ENCODE measurements at places on chromosomes 4 and X. TPM values are rescaled to one million over a fixed set of nuclear protein-coding genes. Genes with fewer than 3 reads are reported as not detected.

Gene ZNF630
- total RNA-seq: 1.9 TPM

Gene FAM184B
- total RNA-seq: not detected

Gene MAGIX
- total RNA-seq: 1.5 TPM

Gene ZNF157
- total RNA-seq: 0.43 TPM

Gene TMPRSS11D
- under 0.01 TPM for total RNA-seq

Gene ZNF827
- 3.6 TPM for total RNA-seq

Gene INPP4B
- total RNA-seq: 11.2 TPM

Gene MAP7D2
- total RNA-seq: not detected

Gene DCX
- not detected for total RNA-seq

Gene GABRB1
- 0.60 TPM for total RNA-seq

Gene CXorf49
- total RNA-seq: not detected

Gene ADH1B
- 104 TPM for total RNA-seq

Gene AR
- 4.7 TPM for total RNA-seq

Gene RAI2
- 1.1 TPM for total RNA-seq

Gene SYTL5
- total RNA-seq: 1.6 TPM

Gene MAGEA8
- total RNA-seq: not detected

Gene ITGB1BP2
- total RNA-seq: 0.43 TPM

Gene AVPR2
- total RNA-seq: not detected

Gene CYTL1
- not detected for total RNA-seq

Data from bronchial smooth muscle cell (primary cell).